ENCODE measurements at places on chromosomes 7 and 10. TPM values are rescaled to one million over a fixed set of nuclear protein-coding genes. Genes with fewer than 3 reads are reported as not detected.

The VENTX gene
- not detected for polyA plus RNA-seq

The CCDC172 gene
- not detected for polyA plus RNA-seq

The PRSS37 gene
- polyA plus RNA-seq: not detected

The SLC12A9 gene
- polyA plus RNA-seq: 7.8 TPM

The VWDE gene
- polyA plus RNA-seq: 0.76 TPM

The EPDR1 gene
- polyA plus RNA-seq: 1.3 TPM

The GPER1 gene
- 0.21 TPM for polyA plus RNA-seq

The HOXA1 gene
- 0.09 TPM for polyA plus RNA-seq

The TMEM236 gene
- polyA plus RNA-seq: not detected

The PILRA gene
- 1.1 TPM for polyA plus RNA-seq

The DENND11 gene
- polyA plus RNA-seq: 15.1 TPM

The LIPM gene
- polyA plus RNA-seq: 0.21 TPM

The MYOF gene
- polyA plus RNA-seq: not detected

The CHST3 gene
- polyA plus RNA-seq: not detected

The ZNF138 gene
- polyA plus RNA-seq: 16.9 TPM

The POLR1F gene
- polyA plus RNA-seq: 40.1 TPM

Measured in naive thymus-derived CD4-positive, alpha-beta T cell (primary cell).